ENCODE measurements at places on chromosomes 12 and 14.
A peak's percentile ranks its signal among the peaks of the same experiment; 100 is the strongest.

DNA sequence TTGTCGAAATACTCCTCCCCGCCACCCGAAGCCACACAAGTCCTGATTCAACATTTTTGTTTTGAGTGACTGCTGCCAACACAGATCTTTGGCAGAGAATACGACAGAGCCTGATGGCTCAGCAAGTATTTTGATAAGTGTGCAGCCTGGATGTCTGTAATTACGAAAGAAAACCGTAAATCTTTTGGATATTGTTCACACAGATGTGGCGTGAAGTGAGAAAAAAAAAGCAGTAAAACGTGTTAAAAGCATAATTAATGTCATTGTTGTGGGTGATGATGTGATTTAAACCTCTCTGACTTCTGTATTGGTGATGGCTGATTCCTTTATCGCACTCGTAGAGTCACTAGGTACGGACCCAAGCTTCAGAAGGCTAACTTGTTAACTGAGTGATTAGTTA lies 98.7 kb downstream of the PHETA1 start:
- DNase-seq: no peak

GRCh38 chr14:74985028-74985310 lies 17.8 kb upstream of the EIF2B2 start:
- DNase-seq: no peak

- DNase-seq: no peak
Measured at GRCh38 chr12:87469295-87469694, 559.9 kb downstream of the C12orf50 start.

DNA sequence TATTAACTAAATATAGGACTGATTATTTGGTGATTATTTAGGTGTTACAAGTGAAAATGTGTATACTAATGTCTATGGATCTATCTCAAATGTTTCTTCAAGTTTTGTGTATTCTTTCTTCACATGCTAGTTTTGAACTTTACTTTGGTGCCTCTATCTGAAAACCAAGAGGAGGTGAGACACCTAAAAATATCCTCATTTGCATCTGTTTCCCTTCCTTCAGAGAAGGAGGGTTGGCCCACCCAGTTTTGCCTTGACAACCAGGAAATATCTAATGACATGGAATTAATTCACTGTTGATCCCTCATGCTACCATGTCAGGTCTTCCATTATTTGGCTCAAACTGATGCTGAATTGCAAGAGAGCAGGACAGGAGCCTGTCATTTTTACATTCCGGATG lies 500.4 kb downstream of the NELL2 start:
- no peak for DNase-seq

- no peak for DNase-seq
Measured at GRCh38 chr14:85415015-85415712, 114.8 kb upstream of the FLRT2 start.

DNA sequence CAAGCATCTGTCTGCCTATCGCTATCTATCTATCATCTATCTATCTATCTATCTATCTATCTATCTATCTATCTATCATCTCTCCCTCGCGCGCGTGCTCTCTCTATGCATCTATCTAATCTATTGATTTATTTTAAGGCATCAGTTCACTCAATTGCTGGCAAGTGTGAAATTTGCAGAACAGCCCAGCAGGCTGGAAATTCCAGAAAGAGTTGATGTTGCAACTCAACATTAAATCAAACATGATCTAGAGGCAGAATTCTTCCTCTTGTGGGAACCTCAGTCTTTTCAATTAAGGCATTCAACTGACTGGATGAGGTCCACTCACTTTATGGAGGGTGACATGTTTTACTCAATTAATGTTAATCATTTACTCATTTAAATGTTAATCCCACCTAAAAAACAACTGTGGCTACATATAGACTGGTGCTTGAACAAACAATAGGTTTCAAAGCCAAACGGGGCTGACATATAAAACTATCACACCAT lies 1210.8 kb downstream of the GALC start:
- no peak for DNase-seq

DNA sequence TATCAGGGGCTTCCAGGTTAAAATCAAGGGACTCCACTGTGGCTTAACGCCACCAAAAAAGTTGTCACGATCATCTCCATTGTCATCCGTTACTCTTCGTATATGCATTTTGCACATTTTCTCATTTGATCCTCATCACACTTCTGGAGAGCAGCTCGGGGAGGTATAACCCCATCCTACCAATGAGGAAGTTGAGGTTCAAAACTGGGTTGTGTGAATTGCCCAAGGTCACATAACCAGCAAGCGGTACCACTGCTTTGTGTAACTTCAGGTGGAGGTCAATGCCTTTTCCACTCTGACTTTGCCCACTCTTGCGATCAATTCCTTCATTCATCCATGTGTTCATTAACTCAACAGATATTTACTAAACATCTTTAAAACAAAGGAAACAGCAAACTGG lies 71.1 kb upstream of the CCND2 start:
- no peak for DNase-seq

- DNase-seq: no peak
Measured at GRCh38 chr14:80055226-80055625, 156.1 kb downstream of the DIO2 start.

DNA sequence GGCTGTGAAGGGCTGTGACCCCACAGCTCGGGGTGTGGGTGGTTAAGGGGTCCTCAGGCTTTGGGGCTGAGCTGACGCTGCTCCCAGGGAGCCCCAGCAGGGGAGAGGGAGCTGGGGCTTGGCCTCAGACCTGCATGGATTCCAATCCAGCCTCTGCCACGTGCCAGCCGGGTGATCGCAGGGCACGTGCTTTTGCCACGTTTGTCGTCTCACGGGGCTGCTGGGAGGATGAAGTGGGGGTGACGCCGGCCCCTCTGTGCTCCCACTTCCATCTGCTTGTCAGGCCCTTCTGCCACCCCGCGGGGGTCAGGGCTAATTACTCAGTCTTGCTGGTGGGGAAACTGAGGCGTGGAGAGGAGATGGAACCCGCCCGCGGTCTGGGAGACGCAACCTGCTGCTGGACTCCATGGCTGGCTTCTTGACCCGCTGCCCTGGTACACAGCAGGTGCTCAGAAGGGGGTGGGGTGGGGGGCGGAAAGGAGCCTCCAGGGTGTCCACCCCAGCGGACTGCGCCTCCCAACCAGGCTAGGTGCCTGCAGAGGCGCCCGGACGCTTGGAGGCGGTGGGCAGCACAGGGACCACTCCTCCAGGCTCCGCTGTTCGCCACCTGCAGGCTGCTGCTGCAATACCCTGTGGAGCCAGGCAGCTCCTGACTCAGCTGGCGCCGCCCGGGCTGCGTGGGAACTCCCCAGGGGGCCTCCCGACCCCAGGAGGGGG lies 36.4 kb upstream of the PRIMA1 start:
- DNase-seq: no peak

GRCh38 chr12:114850661-114851275 lies 166.8 kb upstream of the TBX3 start:
- DNase-seq: no peak

DNA sequence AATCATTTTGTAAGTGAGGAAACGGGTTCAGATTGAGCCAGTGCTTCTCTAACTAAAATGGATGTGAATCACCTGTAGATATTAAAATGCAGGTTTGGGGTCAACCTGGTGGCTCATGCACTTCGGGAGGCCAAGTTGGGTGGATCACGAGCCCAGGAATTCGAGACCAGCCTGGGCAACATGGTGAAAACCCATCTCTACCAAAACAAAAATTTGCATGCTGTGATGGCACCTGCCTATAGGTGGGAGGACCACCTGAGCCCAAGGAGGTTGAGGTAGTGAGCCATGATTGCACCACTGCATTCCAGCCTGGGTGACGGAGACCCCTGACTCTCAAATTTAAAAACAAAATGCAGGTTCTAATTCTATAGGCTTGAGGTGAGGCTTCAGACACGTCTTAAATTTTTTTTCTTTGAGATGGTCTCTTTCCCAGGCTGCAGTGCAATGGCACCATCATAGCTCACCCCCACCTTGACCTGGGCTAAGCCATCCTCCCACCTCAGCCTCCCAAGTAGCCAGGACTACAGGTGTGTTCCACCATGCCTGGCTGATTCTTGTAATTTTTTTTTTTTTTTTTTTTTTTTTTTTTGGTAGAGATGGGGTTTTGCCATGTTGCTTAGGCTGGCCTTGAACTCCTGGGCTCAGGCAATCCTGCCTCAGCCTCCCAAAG lies 9.0 kb downstream of the TUBA1C start:
- DNase-seq: no peak

GRCh38 chr12:66898700-66899469 lies 220.0 kb upstream of the GRIP1 start:
- DNase-seq: no peak

DNA sequence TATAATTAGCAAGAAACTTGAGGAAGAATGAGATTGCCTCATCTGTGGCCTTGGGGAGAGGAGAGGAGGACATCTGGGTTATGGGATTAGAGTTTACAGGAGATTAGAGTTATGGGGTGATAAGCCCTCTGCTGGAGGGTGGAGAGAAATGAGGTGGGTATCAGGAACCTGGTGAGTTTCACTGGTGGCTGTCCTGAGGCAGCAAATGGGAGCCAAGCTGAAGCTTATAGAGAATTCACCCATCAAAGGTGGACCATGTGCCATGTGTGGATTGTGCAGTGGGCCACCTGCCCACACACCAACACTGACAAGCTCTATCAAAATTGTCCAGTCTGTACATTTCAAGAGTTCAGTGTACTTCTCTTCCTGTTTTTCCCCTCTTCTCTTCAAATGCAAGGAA lies 135.3 kb downstream of the AEBP2 start:
- no peak for DNase-seq

- no peak for DNase-seq
Measured at GRCh38 chr12:55965941-55966407, at the start of gene PMEL. TSS of gene PMEL (minus strand) at chr12:55966042. CDS start at chr12:55966011, 31 bp downstream.

DNA sequence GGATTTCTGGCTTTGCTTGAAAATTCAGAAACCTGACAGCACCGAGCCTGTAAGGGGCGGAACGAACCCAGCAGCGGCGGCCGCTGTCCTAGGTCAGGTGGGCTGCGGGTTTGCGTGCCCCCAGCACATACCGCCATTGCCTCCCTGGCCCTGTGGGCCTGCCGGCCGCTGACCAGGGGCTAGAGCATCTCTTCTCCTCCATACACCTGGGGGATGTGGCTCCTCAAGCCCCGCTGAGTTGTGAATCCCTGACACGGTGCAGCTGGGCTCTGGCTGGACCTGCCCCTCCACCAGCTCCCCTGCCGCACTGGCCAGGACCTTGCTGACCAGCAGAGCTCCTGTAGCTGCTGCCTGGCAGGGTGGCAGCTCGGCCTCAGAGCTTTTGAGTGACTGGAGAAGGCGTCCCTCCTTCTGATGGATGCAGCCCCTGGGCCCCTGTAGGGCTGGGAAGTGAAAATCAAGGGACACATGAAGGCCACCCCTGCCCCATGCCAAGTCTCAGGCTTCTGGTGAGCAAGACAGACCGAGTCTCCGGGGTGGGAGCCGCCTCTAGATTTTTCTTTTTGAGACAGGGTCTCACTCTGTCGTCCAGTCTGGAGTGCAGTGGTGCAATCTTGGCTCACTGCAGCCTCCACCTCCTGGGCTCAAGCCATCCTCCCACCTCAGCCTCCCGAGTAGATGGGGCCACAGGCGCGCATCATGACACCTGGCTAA lies 184.9 kb upstream of the SFSWAP start:
- no peak for DNase-seq

DNA sequence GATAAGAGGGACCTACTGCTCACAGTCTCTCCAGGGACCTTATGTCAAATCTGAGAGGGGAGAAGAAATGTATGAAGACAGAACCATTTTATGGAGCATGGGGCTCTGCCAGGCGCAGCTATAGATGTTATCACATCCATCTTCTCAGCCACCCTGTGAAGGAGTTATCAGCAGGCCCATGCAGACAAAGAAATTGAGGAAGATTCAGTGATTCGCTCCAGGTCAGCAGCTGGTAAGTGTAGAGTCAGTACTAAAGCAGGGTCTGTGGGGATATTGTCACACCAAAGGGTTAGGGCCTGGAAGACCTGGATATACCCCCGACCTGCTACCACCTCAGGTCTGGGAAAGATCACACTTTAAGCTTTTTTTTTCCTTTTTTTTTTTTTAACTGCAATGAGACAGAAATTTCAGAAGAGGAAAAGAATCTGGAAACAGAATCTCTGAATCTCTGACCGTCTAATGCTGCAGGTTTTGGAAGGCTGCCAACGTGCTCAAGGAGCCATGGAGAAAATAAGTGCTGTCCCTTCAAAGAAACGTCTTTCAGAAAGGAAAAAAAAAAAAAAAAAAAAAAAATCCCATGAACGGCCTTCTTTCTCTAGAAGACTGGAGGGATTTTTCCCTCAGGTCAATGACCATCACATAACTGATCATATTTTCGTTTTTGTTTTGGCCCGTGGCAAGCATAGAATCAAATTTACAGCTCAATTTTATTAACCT lies 73.3 kb upstream of the PLEKHG7 start:
- DNase-seq: no peak

GRCh38 chr12:113390064-113391043 lies 13.3 kb downstream of the SDS start:
- no peak for DNase-seq

DNA sequence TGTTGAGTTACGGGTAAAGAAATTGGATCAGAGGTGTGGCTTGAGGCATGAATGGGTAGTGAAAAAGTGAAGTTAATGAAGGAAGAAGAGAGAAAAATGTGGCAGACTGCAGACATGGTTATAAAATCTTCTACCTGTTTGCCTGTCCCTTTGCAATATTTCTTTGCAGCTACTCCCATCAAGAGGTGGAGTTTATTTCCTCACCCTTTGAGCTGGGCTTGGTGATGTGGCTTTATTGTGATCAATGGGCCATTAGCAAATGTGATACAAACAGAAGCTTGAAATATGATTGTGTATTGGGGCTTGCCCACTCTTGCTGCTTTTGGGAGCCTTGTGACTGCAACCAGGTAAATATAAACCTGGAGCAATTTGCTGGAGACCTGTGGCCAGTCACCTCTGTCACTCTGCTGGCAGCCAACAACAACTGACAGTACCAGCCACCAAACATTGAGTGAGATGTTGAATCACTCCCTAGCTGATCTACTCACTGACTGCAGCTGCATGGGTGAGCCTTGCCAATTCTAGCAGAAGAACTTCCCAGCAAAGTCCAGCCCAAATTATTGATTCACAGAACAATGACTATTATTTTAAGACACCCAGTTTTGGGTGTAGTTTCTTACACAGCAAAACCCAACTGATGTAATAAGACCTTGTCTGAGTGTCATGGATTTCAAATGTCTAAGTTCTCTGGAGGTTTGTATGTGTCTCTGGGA lies 151.0 kb upstream of the ATP2B1 start:
- DNase-seq: peak; percentile 28

GRCh38 chr12:24198936-24199671 lies 249.6 kb upstream of the SOX5 start:
- DNase-seq: no peak

GRCh38 chr12:57729321-57729844 lies 9.2 kb downstream of the AGAP2 start:
- no peak for DNase-seq

DNA sequence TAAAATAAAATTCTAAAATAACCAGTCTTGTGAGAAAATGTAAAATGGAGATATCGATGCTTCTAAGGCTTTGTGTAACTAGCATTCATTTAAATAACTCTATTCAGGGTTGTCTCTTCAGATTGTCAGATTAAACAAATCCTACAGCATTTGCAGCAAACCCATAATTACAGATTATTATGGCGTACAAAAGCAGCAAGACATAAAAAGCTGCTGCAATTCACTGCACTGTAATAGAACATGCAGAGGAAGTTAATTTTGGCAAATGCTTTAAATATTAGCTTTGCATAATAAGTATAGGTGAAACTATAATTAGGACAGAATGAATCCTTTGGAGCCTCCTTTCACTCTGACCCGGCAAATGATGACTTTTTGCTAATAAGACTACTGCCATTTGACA lies 98.3 kb downstream of the INSM2 start:
- DNase-seq: no peak

GRCh38 chr14:97517566-97518234 lies 720.5 kb downstream of the VRK1 start:
- no peak for DNase-seq

Measured in CD4-positive, alpha-beta T cell treated with Interleukin-15 for 1 hour (primary cell).